T-helper 17 cell (primary cell): ENCODE measurements at places on chromosomes 2 and 18.

DNA sequence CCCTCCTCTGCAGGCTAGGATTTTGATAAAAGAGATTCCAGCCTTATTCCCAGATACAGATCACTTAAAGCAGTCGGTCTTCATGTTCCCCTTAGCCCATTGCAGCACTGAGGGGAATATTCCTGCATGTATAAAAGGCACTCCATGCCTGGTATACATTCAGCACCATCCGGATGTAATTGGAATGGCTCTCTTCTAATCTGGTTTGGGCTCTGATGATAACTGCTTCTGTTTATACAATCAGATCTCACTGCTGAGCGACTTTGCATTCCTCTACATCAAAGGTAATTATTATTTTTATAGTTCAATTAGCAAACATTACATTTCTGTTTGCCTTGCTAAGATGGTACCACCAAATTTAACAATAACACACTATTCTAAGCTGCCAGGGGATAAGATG is 746.9 kb upstream of the CELF4 start:
- no peak for DNase-seq

- no peak for DNase-seq
Observed at GRCh38 chr18:48208432-48209140, 200.6 kb downstream of the ZBTB7C start.

GRCh38 chr2:172427256-172427989 is at the start of gene ITGA6:
Gene ITGA6, plus strand, starts transcription at chr2:172427586.
- peak; percentile 72 for DNase-seq

GRCh38 chr2:232387451-232388171 is 9.1 kb downstream of the ALPP start:
- no peak for DNase-seq

- peak; percentile 25 for DNase-seq
Observed at GRCh38 chr18:48540251-48541025, 1.6 kb downstream of the CTIF start.

- no peak for DNase-seq
Observed at GRCh38 chr2:139631966-139632365, 851.8 kb upstream of the NXPH2 start.

GRCh38 chr2:113709022-113709421 is 47.4 kb downstream of the SLC35F5 start:
- no peak for DNase-seq

DNA sequence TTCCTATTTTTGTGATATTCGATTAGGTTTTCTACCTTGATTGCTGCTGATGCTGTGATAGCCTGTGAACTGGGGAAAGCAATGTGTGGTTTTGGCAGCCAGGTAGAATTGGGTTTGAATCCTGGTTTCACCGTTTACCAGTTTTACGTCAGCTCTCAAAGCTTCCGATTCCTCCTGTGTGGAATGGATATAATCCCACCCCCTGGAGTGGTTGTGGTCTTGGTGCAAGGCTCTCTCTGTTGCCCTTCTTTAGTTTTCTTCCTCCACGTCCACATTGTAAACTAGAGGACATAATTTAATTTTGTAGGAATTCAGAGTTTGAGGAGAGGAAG is 45.0 kb downstream of the PHLPP1 start:
- no peak for DNase-seq

DNA sequence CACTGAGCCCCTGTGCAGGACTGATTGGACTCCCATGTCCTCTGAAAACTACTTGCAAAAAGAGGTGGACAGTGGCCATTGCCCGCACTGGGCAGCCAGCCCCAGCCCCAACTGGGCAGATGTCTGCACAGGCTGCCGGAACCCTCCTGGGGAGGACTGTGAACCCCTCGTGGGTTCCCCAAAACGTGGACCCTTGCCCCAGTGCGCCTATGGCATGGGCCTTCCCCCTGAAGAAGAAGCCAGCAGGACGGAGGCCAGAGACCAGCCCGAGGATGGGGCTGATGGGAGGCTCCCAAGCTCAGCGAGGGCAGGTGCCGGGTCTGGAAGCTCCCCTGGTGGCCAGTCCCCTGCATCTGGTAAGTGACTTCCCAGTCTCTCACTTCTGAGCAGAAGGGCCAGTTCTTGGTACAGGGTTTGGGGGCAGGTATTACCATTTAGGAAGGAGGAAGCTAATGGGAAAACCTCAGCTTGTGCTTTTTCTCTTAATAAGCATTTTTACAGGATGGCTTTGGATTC is 44.1 kb downstream of the TNFRSF11A start:
- no peak for DNase-seq

DNA sequence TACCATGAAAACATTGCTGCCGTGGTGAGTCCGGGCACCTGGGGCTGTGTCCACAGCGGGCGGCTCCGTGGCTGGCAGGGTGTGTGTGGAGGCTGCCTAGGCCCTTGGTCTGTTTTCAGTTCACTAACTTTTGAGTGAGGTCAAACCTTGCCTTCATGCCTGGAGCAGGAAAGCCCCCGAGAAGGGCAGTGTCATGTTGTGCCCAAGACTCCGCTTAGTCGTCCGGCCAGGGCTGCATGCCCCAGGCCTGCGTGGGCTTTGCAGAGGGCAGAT is 24.1 kb downstream of the MAL start:
- DNase-seq, result no peak

DNA sequence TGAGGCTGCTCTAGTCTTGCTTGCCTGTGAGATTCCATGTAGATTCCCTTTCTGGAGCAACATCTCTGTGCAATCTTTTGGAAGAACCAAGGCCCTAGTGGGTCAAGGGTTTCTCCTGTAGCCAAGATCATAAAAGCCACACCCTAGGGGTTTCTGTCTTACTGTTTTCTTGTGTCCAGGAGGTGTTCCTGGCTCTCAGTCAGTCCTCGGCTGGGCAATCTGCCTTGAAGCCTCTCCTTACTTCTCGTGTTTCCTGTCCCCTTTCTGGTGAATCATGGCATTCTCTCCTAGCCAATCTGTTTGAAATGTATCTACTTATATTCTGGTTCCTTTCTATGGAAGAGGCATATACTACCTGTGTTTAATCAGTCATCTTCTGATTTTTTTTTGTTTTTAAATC is 484.8 kb upstream of the UBE2E3 start:
- DNase-seq, result no peak

DNA sequence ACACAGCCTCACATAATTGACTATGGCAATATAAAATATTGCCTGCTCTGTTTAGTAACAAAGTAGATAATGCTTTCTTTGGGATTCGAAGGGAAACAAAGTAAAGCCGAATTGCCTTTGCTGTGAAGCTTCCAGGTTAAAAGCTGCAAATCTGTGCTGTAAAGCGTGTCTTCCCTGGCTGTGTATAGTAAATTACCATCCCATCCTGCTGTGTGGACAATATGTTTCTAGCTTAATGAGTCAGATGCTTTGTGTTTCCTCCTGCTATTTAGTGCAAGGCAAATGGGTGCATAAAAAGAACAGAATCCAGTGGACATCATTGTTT is 265.1 kb downstream of the SOCS6 start:
- DNase-seq, result no peak

DNA sequence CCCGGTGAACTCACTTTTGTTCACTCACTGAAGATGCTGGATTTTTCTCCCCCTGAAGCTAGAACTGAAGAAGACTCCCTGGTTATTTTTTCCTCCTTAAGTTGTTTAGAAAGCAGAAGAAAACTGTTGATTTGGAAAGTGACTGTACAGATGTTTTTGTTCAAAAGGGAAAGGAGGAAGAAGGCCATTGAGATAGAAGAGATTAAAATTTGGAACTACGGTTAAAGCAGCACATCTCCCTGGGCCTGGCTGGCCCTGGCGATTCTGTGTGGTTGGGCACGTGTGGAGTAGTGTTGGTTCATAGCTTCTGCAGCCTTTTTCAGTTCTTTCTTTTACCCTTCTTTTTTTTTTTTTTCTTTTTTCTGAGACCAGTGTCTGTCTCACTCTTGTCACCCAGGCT is 109.2 kb downstream of the MAP4K4 start:
- DNase-seq, result no peak

DNA sequence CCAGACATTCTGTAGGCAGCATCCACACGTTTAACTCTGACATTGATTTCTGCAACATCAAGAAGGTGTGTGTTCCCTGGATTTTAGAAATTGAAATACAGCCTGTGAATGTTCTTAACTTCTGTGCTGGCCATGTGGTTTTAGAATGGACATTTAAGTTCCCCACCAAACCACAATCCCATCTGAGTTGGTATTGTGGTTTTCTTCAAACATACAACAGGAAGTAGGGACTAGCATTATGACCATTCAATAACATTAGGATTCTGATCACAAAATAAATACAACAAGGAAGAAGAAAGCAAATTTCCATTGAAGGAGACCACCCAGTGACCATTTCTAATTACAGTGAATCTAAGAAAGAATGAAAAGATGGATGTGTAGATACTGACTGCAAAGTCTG is 51.2 kb downstream of the MAP3K20 start:
- DNase-seq, result no peak

GRCh38 chr2:126766295-126766968 is 110.5 kb downstream of the GYPC start:
- DNase-seq, result no peak

DNA sequence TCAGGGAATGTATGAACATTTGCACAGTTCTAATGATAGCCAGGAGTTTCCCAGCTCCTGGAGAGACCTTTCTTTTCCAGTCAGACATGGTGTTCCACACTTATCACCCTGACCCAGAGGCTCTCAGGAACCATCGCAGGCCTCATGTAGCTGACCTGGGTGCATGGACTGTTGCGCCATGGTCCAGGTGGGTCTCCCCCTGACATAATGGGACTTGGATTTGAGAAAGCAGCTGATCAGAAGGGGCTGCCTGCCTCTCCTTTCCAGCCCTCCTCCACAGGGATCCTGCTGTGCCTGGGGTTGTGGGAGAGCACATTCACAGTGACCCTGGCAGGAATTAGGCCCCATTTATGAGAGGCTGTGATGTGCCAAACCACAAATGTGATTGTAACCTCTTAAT is 133.4 kb upstream of the ALPP start:
- DNase-seq, result no peak

DNA sequence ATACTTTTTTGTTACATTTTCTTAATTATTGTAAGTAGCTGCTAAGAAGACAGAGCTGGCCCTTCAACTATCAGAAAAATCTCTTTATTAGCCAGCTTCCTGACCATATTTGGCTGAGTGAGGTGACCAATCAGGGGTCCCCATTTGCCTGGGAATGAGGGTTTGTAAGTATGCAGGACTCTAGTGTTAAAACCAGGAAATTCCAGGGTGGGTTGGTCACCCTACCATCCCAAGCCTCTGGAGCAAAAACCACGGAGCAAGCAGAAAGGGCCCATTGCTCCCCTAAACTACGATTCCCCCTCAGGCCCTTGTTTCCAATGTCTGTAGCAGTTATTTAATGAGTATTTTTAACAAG is 165.6 kb upstream of the NCKAP5 start:
- no peak for DNase-seq

DNA sequence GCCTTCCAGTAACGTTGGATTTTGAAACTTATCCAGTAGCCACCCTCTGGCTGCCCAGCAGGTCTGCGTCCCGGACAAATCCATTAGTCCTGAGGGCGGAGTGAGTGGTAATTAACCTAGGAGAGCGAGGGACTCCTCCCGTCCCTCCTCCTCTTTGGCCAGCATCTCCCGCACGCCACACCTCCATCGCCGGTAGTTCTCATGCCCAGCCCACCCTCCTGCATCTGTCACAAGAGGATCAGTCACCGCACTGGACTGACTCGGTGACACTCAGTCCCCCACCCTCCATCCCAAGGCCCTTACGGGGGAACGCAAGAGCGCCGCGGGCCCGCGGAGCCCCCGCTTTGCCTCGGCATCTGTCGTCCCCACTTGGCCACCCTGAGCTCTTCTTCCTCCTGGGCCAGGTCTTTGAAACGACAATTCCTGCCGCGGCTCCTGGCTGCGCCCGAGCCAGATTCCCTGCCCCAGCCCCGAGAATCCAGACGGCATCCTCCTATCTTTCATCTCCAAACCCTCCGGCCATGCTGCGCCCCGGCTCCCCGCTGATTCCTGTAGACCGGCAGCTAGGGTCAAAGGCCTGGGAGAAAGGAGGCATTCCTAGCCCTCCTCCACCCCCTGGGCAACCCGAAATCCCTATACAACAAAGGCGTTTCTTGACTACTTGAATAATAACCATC is 77.5 kb downstream of the EIF2AK3 start:
- no peak for DNase-seq

- DNase-seq, result no peak
Observed at GRCh38 chr18:12540751-12541150, 117.2 kb downstream of the SPIRE1 start.

DNA sequence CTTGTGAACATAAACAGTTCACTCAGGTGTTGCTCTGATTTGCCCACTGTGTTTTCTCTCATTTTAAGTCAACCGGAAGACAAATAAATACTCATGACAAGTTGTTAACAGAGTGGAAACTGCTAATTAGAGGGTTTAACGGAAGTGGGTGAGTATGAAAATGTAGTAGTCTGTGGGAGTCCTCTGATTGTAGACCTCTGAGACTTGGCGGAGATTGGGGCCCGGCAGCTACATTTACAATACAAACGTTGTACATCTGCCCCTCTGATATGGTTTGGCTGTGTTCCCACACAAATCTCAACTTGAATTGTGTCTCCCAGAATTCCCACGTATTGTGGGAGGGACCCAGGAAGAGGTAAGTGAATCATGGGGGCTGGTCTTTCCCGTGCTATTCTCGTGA is 107.3 kb upstream of the FAM98A start:
- no peak for DNase-seq

- no peak for DNase-seq
Observed at GRCh38 chr18:30970196-30970816, 72.2 kb downstream of the DSC3 start.

DNA sequence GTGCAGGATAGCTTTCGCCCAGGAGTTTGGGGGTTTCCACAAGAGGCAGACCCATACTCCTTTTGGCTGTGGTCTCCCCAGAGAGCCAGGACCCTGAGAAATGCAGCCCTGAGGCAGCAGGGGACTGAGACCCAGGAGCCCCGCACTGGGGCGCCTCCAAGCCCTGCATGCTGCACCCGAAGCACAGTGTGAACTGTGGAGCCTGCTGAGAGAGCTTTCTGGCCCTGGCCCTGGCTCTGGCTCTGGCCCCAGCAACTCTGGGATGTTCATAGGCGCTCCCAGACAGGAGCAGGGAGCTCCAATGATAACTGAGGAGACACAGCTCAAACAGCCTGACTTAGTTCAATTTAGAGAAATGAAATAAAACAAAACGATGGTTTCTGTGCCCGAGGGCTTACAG is 96.4 kb upstream of the TEX51 start:
- DNase-seq, result no peak
